ENCODE measurements at places on chromosomes 16 and 17.

DNA sequence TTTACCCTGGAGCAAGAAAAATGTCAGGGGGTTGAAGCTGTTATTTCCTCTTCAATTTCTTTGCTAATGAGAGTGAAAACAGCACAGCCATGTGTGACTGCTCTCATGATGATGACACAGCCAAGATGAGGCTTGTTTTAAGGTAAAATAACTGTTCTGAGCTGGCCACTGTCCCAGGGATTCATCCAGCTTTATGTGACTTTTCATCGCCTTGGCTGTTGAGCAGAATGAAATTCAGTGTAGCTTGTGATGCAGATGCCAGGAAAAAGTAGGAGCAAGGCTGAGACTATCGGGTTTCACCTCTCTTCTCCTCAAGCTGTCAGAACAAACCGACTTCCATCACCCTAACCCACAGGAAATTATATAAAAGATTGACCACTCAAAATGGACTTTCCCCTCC, 361.8 kb upstream of the CDH5 start:
- DNase-seq: no peak

GRCh38 chr17:77684803-77685798, 273.4 kb upstream of the TNRC6C start:
- no peak for DNase-seq

DNA sequence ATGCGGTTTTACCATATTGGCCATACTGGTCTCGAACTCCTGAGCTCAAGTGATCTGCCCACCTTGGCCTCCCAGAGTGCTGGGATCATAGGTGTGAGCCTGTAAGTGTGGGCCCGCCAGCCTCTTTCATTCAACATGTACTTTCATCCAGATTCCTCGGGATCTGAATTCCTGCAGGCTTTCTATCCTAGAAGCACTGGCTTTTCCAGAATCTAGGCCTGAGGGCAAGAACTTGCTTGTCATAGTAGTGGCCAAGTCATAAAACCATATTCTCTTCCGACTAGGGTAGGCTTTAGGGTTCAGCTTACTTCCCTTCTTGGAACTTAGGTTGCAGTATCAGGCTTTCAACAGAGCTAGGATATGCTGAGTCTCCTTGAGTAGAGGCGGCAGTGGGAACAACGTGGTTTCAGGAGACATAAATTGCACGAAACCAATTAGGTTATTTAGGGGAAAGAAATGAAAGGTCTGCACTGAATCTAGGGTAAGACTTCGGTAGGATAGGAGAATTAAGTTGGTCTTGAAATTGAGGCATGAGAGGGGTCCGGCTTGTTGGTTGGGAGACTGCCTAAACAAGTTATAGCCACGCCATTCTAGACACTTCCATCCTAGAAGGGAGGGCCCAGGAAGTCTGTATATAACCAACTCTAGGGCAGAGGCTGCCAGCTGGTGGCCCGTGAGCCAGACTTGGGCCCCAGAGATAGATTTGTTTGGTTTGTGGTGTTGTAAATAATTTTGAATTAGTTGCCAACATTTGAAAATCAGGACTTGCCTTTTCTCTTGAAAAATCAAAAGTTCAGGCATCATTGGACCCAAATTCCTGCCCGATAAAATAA, 15.6 kb downstream of the SLC7A6 start:
- no peak for DNase-seq

DNA sequence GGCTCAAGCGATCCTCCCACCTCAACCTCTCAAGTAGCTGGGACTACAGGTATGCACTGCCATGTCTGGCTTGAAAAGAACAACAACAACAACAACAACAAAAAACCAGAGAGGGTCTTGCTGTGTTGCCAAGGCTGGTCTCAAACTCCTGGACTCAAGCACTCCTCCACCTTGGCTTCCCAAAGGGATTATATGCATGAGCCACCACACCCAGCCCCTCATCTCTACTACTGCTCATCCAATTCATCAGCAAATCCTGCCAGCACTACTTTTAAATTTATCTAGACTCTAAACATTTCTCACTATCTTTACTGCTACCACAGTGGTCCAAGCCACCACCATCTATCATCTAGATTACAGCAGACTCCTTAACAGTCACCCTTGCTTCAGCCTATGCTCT, 109.6 kb downstream of the BRIP1 start:
- DNase-seq: no peak

DNA sequence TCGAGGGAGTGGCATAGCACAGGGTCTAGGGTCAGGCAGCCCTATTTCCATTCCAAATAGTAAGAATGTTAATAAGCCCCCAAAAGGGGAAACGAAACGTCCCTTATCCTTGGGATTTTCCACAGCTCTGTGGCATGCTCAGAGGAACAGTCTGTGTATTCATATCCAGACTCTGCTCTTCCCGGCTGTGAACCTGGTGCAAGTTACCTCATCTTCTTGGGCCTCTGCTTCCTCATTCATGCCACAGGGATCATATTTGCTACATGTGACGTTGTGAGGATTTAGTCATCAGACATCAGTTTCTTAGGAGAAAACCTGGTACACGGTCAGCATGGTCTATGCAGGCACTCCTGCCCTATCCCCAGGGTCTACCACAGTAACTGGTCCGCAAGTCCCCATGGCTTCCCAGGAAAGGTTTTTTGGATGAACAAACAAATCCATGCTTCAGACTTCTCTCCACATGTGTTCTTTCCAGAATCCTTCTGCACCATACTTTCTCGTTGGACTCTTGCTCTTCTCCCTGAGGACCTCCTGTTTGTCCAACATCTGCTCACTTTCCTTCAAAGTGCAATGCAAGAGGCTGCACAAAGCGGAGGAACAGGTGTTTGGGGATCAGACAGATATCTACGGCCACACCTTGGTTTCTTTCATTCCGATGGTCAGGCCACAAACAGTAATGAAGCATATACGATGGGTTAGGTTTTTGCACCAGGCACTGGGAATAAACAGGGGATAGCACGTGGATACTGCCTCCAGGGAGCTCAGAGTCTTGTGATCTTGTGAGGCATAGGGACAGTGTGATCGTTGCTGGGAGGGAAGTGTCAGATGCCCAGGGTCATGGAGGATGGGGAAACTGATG, 17.7 kb downstream of the GLP2R start:
- no peak for DNase-seq

DNA sequence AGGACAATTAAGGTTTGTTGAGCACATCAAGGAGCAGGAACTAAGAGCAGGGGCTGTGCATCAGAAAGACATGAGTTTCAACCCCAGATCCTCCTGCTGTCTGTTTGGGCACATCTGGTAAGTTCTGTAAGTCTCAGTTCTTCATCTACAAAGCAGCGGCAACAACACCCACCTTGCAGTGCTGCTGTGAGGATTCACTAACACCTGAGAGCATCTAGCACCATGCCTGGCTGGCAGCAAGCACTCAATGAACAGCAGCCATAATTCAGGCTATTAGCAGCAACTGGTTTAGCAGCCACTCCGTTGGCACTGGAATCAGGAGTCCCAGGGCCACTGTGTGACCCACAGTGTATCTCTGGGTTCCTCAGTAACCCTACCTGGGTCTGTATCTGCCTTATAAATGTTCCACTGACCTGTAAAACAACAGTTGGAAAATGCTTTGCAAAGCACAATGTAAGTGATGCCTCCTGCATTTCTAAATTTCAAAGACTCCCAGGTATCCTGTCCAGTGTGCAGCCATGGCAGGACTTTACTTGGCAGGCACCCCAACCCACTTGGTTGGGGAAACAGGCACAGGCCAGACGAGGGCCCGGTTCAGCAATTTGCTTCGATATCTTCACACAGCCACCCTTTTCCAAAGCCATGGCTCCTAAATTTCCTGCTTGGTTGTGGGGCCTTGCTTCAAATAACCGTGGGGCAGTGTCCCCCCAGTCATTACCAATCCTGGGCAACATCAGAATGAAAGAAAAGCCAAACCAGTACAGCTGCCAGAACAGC, 4.2 kb downstream of the ST3GAL2 start:
- DNase-seq: no peak

DNA sequence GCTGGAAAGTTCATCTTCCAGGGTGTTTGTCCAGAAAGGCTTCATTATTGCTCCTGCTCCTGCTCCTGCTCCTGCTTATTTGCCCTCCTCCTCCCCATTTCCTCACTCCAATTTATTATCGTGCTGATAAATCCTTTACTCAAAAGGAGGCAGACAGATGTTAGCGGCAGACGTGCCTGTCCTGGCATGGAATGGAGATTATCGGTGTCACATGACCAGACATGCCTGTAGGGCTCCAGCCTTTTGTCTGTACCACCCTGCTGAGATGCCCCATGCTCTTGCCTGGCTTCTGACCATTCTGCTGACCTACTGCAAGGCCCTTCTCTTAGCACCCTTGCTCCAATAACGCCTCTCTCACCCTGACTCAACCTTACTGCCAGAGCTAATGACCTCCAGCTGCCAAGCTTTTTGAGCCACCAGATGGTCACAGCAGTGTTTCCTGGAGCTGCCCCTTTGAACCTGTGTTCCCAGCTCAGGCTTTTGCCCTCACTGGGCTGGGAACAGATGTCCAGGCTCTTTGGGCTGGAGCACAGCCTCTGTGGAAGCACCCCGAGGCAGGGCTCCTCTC, 12.8 kb downstream of the DNAH9 start:
- DNase-seq: no peak

DNA sequence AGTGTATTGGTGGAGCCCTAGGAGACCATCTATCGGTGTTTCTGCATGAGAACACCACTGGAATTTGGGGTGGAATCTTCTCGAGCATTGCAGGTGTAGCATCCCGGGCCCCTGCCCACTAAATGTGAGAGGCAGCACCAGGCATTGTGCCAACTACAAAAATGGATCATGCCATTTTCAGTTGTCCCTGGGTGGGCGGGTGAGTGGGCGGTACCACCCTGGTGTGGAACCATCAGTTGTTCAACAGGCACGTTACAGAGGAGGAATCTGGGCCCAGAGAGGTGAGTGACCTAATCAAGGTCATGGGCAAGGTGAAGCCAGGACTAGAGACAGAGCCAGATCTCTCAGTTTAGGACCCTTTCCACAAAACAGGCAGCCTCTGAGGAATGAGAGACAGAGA, 8.8 kb downstream of the PIPOX start:
- DNase-seq: no peak

DNA sequence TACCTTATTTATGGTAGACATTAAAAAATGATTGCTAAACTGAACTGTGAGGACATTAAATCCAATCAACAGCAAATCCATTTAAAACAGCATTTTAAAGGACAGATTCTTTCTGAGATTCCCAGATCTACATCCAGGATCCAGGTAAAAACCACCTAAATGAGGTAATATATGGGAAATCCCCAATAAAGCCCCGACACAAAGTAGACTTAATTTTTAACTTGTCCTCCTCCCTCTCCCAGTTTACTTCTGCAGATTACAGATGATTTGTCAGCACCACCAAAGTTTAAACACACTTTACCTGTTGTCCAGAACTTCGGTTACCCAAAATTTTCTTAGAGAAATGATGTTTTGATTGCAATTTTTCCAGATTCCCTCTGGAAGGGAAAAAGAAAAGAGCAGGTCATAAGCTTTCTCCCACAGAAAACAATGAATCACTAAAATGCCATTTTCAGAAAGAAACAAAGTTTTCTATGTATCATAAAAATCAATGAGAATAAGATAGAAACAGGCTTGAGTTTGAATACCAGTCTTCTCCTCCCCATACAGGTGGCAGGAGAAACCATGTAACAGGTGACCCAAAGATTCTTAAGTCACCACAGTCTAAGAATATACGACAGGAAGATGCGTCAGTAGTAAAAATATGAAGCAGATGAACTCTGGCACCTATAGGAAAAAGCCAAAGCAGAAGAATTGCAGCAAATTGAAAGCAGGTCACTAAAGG, 22.8 kb downstream of the GJC1 start:
- DNase-seq: no peak

DNA sequence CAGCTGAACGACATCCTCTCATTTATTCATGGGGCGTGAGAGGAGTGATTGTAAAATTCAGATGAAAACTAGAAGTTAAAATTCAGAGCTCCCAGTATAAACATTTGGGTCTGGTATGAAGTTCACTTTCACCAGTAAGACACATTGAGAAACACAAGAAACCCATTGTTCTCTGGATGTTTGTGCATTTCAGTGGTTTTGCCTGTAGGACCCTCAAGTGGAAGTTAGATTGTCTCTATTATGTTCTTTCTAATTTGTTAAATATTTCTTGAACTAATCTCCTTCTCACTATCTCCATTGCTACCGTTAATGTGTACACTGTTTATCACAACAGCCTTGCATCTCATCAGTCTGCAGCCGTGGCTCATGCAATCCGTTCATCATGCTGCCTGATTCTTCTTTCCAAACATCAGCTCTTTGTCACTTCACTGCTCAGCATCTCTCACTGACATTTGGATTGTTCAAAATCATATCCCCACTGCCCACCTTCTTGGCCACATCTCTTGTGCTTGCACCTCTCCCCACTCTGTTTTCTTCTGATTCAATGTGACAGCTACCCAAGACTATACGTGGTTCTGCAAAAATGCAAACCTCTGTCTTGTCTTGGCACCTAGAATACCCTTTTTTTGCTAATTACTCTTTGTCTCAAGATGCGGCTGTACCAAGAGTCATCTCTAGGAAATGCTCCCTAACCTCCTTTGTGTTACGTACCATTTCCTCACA, 49.5 kb downstream of the HLF start:
- DNase-seq: no peak

GRCh38 chr16:4468972-4469371, 5.5 kb downstream of the NMRAL1 start:
- no peak for DNase-seq

All from stimulated activated CD8-positive, alpha-beta memory T cell treated with anti-CD3 and anti-CD28 coated beads, Interleukin-4, amount 100 ng/mL, for 1 hour (primary cell).